ENCODE measurements at places on chromosomes 3 and 15.

DNA sequence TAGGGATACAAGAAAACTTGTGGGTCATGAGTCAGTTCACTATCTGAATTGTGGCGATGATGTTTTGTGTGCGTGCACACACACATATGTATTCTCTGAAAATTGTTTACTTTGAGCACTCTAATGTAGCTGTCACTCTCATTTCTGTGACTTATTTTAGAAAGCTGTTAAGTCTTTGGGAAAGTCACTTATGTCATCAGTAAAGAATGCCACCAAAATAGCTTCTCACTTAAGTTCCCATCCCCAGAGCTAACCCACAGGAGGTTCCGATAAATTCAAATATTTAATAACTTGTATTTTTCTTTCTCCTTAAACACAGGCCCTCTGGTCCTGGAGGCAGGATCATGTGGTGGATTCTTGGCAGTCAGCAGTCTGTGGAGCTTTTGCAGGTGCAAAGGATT is 138.3 kb downstream of the LRIG1 start:
- no peak for DNase-seq

GRCh38 chr3:95627293-95627692 is 1187.1 kb upstream of the EPHA6 start:
- no peak for DNase-seq

DNA sequence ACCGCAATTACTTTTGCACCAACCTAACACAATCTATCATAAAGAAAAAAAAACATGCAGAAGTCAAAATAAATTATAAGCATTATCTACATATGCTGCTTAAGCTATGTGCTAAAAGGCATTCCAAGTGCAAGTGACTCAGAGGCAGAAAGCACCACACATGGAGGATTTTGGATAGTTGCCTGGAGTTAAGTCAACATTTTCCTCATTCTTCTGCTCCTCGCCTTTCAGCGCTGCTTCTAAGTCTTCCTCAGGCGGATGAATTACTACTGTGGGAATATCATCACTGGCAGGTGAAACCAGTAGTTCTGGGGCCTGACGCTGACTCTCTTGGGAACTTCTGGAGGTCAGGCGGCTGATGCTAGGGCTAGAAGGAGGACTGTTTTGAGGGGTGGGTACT is 53.1 kb downstream of the SLC4A7 start:
- no peak for DNase-seq

- DNase-seq, result no peak
These were observed 119.5 kb downstream of the ZNF280D start for GRCh38 chr15:56613811-56614210.

- no peak for DNase-seq
These were observed 841 bp downstream of the SLC6A20 start for GRCh38 chr3:45795509-45795881.

DNA sequence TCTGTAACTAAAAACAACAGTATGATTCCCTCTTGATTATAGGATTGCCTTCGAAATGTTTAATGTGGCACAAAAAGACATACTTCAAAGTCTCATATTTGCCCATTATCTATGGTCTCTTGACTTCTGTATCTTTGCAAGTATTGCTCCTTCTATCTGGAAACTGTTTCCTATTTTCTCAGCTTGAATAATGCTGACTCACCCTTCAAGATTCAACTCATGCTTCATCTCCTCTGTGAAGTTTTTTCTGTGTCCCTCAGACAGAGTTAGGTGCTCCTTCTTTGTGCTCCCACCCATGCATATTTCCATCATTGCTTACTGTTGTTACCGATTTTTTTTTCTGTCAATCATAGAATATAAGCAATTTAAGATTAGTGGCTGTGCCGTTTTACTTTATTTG is 192.8 kb upstream of the ROBO1 start:
- no peak for DNase-seq

DNA sequence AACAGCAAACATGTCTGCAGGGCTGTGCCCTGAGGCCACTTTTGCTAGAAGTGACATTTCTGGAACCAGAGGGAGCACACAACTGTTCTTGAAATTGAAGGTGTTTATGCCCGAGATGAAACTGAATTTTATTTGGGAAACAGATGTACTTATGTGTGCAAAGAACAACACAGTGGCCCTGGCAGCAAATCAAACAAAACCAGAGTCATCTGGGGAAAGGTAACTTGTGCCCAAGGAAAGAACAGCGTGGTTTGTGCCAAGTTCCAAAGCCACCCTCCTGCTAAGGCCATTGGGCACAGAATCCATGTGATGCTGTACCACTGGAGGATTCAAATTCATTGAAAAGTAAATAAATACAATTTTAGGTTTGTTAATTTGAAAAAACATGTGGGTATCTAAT is 31.2 kb upstream of the RARRES1 start:
- DNase-seq, result no peak

DNA sequence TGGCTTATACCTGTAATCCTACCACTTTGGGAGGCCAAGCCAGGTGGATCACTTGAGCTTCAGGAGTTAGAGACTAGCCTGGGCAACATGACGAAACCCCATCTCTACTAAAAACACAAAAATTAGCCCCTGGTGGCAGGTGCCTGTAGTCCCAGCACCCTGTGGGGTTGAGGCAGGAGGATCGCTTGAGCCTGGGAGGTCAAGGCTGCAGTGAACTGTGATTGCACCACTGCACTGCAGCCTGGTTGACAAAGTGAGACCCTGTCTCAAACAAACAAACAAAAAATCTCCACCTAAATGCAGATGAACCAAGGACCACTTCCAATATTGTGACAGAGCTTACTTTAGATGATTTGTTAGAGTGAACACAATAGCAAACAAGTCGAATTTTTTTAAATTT is 53.7 kb downstream of the TP53BP1 start:
- DNase-seq, result no peak

DNA sequence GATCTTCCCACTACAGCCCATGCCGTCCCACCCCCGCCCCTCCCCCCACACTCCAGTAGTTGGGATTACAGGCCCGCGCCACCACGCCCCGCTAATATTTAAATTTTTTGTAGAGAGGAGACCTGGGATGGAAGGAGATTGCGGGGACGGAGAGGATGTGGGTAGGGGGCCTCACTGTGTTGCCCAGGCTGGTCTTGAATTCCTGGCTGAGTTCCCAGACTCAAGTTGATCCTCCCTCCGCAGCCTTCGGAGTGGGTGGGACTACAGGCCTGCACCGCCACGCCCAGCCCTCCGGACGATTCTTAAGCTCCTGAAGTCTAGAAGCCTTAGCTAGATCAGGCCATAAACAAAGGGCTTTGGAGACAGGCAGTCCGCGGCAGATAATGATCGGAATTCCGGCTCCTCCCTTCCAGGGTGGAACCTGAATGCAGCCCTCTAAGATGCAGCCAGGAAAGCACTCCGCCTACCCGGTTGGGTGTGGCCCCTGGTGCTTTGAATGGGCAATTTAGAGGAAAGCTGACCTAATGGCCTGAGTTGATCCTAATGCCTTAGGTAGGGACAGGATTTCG is at the start of gene DPPA2:
Gene DPPA2 (minus strand): TSS at position 356 of the 569 bp plus-strand sequence. CDS start 1,975 bp downstream, outside the sequence.
- DNase-seq, result no peak

DNA sequence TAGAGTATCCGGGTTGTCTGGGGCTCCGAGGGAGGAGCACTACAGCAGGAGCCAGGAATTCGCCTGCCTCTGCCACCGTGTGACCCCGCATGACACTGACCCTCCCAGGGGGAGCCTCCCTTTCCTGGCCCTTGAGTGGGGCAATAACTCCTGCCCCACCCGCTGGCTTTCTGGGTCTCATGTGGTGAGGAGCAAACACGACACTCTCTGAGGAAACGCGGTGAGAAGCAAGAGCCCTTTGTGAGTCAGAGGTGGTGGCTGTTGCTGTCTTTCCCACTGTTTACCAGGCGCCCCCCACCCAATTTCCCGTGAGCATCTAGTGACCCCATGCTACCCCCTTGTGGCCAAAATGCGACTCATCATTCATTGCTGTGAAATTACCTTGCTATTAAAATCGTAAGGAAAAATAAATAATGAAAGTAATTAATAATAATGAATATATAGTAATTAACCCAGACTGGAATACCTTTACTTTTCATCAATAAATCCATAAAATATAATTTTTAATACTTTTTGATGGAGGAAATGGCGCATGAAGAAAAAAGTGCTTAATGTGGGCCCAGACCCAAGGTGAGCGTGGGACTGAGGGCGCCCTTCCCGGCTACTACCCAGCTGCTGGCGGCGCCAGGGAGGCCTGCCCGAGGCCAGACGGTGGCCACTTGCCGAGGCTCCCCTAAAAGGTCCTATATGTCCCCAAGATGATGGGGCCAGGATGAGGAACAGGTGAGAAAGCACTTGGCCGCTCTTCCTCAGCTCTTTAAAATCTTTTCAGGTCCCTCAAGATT is 29.3 kb downstream of the CCNL1 start:
- DNase-seq, result no peak

DNA sequence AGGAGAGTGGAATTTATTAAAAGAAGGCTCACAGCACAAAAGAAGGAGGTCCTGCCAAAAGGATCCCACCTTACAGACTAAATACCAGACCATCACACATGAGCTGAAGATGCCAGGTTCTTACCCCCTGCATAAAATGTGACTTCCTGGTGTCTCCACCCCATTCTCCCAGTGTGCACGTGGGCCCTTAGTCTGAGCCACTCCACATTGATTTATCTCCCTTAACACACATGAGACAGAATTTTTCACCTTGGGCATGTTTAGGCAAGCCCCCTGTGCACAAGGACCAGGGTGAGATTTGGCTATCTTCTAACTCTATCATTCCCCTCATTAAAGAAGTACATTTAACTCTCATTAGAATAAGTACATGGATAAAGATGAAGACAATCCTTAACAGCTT is 916.7 kb downstream of the PLOD2 start:
- no peak for DNase-seq

DNA sequence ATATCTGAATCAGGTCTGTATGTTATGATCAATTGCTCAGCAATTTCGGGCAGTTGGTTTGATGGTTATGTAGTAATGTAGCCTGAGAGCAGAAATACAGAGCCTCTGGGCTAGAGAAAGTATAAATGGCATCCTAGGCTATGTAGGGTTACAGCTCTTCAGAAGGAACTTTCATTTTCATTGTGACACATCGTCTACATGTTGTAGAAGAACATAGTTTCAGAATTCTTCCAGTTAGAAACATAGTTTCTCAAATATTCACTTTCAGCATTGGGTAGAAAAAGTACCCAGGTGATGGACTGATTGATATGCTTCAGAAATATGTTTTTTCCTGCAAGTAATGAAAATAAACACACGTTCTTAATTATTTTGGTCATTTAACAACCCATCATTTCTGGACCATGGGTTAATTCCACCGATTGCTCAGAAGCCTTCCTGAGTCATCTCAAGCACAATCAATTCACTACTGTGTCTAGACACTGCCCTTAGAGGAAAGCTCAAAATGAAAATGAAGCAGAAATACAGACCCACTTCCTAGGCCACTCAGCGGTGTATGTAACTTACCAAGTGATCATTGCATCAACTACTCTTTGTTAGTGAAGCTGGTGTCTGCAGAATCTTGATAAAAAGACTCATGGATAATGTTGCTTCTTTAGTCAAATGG is 88.8 kb upstream of the TSEN2 start:
- peak; percentile 12 for DNase-seq

DNA sequence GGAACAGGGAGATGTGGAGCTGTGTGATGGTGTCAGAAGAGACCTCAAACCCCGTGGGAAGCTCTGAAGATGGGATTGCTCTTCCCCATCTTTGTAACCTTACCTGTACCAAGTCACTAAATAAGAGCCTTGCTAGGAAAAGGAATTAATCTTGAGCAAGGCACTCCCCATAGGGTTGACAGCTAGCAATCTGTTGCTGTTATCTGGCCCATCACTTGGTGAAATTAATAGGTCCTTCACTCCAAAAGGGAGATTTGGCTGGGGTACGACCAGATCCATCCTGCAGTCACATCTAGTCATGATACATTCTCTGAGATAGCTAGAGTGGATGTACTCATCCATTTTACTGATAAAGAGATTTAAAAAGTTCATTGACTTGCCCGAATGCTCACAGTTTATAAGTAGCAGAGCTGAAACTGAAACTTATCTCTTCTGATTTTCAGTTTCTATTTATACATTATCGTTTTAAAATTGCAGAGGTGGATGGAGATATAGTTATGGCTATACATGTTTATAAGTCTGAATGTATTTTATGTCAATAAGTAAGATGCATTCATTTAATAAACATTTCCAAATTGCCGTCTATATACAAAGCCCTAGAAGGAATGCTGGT is 299.1 kb upstream of the MCTP2 start:
- DNase-seq, result no peak

GRCh38 chr3:173078525-173078924 is 62.5 kb downstream of the SPATA16 start:
- no peak for DNase-seq

DNA sequence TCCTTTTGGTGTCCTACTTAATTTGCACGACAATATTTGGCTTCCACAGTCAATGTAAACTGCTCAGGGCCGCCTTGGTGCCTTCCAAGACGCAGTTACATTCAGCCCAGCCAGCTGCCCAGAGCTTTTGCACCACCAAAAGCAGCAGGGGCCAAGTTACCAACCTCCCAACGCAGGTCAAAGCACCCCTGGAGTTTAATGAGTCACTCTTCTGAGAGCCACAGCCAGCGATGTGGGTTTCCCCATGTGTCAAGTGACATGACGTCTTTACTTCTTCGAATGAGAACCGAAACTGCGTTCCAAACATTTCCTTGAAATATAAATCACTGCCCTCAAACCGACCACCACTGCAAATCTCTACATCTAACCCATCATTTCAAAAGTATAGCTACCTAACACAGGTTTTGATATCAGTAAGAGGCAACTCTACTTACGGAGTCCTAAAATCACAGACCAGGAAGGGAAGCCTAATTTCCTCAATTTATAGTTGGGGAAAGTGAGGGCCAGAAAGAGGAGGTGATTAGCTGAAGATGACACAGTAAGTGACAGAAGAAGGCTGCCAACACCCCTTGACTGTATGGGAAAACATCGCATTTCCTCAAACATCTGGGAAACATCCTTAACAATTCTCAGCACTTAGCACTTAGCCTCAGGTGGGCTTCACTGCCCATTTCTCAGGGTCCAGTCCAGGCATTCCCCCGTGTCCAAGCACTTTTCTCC is 24.5 kb downstream of the MB21D2 start:
- DNase-seq, result peak; percentile 53

DNA sequence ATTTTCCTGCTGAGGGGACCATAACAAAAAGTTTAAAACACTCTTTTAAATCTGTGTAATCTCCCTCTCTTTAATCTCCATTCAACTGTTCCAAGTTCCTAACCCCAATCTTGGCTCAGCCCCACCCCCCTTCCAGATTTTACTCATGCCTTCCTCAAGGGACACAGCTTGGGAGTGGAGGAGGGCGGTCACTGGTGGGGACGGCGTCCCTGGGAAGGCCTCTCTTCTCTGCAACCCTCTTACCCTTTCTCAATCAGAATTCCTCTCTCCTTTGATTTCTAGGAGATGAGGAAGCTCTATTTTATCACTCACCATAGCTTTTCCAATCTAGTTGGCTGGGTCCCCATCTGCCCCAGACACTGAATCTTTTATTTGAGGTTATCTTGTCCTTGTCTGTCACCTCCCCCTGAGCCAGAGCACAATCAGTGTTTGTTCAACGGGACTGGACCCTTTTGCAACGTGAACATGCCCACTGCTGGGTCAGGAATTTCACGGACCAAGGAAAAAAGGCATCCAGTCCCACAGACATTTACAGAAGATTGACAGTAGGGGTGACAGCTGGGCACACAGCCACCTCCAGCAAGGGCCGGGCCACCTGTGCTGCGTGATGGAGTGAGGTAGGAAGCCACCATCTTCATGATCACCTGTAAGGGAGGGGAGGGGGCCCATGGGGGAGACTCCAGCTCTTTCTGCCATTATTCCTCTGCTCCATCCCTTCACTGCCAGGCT is 84.0 kb upstream of the HERC1 start:
- no peak for DNase-seq

- no peak for DNase-seq
These were observed 22.9 kb downstream of the EXOG start for GRCh38 chr3:38519000-38519399.

- no peak for DNase-seq
These were observed 108.5 kb downstream of the CACNA1D start for GRCh38 chr3:53602866-53603265.

GRCh38 chr3:123576122-123576521 is 8.7 kb downstream of the HACD2 start:
- DNase-seq, result no peak
